Stimulated activated CD4-positive, alpha-beta T cell treated with anti-CD3 and anti-CD28 coated beads, Interleukin-1b, Interleukin-23, amount 100 ng/mL, for 1 hour (primary cell): ENCODE measurements at places on chromosomes 3 and 15.

GRCh38 chr3:187498211-187498724, 130.1 kb downstream of the RTP4 start:
- DNase-seq = no peak

DNA sequence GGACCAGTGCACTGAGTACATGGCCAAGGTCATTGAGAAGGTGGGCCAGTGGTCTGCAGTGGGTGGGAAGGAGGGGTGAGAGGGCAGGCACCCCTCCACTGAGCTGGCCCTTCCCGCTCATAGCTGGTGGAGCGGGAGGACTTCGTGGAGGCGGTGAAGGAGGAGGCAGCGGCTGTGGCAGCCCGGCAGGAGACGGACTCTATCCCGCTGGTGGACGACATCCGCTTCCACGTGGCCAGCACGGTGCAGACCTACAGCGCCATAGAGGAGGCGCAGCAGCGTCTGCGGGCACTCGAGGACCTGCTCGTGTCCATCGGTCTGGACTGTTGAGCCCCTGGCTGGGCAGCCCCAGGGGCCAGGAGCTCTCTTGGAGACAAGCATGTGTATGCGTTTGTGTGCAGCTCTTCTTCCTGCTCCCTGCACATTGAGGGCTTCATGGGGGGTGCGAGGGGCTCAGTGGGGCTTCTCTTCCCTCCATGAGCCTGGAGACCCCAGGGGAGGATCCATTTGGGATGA, 7.5 kb downstream of the ABTB1 start:
- DNase-seq = no peak

DNA sequence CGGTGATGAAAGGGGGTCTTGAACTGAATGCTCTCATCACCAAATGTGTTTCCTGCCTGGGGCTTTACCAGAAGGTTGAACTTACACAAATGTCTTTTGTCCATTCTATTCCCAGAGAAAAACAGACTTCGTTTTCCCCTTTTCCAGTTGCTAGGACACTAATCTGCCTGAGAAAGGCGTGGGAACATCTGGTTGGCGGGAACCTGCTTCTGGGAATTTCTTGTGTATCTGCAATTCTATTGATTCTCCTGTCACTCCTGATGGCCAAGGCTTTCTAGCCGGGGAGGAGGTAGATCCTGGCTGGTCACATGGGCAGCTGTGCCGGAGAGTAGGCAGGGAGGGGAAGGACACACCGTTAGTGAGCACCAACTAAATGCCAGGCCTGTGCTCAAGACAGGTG, 31.1 kb upstream of the CCDC174 start:
- no peak for DNase-seq

DNA sequence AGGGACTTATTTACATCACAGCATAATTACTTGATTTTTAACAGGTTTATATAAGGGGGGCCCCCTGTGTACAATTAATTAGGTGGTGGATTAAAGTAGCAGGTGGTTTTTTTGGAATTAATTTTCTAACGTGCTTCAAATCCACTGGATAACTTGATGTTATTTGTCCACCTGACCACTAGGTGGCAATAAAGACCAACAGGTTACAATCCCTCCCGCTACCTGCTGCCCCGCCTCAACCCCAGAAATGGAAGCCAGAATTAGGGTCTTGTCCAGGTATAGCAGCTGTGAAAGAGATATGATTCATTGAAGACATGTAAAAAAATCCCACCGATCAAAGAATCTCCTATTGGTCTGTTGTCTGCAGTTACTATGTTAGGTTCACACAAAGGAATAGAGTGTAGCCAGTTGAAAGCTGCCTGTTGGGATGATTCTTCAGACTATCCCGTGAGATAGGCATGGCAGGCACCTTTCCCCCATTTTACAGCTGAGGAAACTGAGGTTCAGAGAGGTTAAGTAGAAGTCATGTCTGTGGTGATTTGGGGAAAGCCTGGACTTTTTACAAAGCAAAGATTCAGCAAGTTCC, 44.0 kb downstream of the MFSD1 start:
- DNase-seq = no peak

- DNase-seq = no peak
Observed at GRCh38 chr3:154522036-154522602, 92.1 kb upstream of the GPR149 start.

GRCh38 chr15:70699890-70700289, 63.5 kb downstream of the UACA start:
- DNase-seq = no peak

DNA sequence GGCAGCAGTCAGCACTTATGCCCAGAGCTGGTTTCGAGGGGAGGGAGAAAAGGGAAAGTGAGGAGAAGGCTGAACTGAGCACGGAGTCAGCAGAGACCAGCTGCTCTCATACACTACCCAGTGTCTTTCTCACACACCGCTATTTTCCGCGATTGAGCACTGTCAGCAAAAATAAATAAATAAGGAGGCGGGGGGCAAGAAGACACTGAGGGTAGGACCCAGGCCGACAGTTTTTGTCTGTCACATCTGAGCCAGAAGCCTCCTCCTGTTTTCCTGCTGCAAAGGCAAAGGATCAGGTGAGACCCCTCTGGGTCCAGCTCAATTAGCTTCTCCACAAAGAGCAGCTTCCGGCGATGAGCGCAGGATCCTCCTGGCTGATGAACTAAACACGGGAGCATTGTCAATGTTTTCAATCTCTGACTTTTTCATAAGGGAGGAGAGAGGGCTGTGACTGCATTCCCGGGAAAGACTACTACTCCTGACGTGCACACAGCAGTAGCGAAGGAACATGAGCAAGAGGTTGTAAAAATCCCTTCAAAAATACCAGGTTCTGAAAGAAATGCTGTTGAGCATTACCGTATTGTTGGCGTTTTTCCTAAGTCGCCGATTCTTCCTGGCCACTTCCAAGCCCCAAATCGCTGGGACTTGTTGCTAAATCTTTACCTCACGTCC, 1.3 kb downstream of the FRMD5 start:
- no peak for DNase-seq
